Panc1 (cell line): ENCODE measurements at places on chromosomes 11 and 22.

DNA sequence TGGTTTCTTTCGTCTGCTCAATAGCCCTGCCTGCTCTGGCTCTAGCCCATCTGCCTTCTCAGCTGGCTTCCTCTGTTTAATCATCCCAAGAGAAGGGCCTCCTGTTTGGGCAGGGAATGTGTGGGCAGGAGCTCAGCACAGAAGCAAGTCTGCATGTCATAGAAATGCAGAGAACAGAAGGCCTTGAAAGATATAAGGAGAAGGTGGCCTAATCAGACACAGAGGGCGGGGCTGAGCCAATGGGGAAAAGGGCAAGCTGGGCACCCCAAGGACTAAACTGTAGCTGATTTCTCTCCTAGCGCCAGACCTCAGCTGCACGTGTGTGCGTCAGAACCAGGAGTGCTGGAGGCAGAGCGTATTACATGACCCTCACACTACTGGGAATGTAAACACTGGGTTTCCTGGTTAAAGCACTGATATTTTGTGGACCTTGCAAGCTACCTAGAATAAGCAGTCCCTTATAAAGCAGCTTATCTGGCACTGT lies 7.6 kb upstream of the CCKBR start:
- DNase-seq = no peak

GRCh38 chr11:58963551-58964104 lies 24.3 kb downstream of the GLYATL1 start:
- no peak for DNase-seq

DNA sequence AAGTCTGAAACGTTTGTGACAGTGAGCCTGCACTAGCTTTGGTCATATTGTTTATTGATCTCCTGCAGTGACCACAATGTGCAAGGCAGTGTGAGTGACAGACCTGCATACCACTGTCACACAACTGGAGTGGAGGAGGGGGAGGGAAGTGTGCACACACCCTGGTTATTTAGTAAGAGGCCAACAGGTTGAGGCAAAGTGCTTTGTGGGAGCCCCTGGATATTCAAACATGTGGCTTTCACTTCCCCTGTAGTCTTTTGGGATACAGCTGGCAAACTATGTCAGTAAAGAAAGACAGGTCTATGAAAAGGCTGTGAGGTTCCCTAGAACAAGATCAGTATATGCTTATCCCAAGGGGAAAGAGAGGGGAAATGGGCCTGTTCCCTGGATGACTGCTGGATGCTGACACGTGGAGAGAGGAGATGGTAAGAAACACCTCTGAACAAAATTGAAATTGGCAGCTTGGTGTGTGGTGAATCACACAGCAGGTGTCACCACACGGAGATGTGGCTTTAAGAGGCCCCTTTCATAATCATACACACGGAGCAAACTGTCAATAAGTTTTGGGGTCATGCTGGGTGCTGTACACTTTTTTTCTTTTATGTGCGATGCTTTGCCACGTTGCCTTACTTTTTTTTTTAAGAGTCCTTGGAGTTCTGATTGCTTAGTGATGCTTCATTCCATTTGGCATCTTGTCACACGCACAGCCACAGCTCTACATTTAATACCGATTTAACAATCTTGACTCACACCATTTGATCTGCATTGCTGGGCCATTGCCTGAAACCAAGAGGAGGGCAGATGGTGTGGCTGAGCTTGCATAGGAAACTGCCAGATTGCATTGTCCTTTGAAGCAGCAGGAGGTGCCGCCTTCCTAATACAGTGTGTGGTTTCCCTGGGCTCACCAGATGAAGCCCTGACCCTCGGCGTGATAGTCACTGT lies 11.3 kb downstream of the OSBP2 start:
- DNase-seq = no peak

DNA sequence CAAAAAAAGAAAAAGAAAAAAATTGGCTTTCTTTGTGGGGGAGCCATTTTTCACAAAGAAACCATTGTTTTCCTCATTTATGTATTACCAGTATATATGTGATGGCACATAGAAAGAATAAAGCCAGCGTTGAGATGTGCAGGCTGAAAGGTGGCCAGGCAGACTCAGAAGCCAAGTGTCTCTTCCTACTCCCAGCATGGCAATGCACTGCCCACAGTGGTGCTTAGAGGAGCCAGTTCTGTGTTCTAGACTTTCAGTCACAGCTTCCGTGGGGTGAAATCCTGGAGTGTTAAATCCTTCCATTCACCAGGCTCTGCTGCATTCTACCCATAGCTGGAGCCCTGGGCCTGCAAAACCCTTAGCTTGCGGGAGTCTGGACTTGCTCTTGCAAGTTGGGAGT lies 18.9 kb downstream of the SNAP29 start:
- DNase-seq = no peak

DNA sequence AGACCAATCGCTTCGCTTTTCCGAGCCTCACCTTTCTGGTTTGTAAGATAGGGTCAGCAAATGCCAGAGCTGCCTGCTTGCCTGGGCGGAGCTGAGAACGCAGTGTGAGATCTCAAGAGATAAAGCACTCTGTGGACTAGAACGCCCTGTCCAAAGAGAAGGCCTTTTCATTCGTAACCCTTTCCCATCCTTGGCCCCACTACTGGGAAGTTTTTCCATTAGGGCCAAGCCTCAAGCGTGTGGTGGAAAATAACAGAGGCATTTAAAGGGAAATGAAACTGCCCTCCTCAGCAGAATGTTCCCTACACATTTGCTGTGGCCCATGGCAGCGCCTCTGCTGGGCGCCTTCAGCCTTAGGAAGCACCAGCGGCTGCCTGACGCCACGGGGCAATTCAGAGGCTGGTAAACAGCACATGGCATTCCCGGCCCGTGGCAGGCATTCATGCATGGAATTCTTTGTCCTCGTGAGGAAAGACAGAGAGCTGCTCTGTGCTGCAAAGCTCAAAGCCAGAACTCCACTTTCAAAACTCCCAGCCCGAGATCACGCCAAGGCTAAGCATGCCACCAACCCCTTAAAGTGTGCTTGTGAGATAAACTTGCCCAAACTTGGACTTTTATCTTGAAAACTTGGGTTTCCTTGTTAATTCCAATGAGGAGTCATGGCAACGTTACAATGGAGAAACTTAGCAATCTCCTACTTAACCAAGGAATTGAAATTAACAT lies 38.1 kb downstream of the AHNAK start:
- DNase-seq = peak; percentile 27
